AG04450 (cell line): ENCODE measurements at places on chromosomes 5 and 9.
A peak's percentile ranks its signal among the peaks of the same experiment; 100 is the strongest.

- DNase-seq: no peak
Observed at GRCh38 chr9:76311537-76311936, 82.7 kb downstream of the RFK start.

DNA sequence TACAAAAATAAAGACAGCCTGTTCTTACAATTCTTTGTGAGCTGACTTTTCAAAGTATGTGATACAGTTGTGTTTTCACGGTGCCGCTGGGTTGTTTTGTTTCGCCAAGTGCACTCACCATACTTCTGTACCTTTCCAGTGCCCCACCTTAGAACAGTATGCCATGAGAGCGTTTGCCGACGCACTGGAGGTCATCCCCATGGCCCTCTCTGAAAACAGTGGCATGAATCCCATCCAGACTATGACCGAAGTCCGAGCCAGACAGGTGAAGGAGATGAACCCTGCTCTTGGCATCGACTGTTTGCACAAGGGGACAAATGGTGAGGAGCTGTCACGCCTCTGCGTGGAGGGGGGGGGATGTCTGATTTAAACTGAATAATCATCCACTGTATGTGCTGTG, 12.9 kb downstream of the CCT5 start:
- no peak for DNase-seq

GRCh38 chr5:154449786-154450185, 4.0 kb downstream of the SAP30L start:
- no peak for DNase-seq

DNA sequence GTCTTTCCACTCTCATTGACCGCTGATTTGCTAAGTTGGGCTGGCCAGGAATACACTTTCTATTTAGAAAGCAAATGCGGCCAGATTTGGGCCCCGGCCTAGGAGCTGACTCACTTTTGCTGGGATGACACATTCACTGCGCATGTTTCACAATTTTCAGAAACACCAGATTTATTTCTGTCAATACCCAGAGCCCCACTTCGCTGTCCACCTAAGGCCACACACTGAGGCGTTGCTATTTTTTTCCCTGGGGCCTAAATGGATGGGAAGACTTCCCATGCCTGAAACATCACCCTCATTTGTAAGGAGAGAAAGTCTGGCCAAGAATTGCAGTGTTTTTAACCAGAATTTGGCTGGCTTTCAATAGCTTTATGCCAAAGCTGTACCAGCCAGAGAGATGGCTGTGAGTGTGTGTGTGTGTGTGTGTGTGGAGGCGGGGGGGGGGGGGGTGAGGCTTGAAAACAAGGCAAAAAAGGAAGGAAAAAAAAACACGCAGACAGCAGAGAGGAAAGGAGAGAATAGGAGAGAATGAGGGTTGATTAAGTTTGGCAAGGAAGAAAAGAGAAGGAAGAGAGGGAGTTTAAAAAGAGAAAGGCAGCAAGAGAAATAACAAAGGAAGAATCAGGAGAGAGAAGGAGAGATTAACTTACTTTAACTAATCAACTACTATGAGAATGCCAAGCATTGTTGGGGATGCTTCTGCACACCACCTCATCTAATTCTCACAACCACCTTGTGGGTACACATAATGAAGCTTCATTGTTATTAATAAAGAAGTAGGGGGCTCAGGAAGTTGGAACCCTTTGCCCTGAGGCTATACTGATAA, 261.4 kb upstream of the KLF4 start:
- DNase-seq: peak; percentile 96

DNA sequence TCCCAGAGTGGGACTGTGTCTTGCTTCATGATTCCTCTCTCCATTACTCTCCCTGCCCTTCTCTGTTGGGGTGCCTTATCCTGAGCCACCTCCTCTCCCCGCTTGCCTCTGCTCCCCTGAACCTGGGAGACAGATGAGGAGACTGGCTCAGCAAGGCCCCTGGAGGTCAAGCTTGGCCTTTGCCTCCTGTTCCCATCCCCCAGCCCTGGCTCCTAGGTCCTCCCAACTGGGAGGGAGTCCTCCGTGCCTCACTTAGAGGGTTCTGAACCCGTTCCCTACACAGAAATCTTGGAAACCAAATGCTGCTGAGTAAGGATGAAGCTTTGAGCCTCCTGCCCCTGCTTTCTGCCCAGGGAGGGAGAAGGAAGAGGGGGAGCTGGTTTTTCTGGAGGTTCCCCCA, 9.8 kb upstream of the ENDOG start:
- no peak for DNase-seq
